ENCODE measurements at places on chromosomes 16 and 17.

GRCh38 chr16:74637742-74638453 lies 28.8 kb downstream of the RFWD3 start:
- H3K27me3 ChIP-seq = no peaks in the 10 kb centered on the region
- H3K4me3 ChIP-seq = no peak overlapping the region
- no peak for DNase-seq
- no peaks in the 10 kb centered on the region for H3K4me1 ChIP-seq
- no peak overlapping the region for H3K27ac ChIP-seq

GRCh38 chr16:2147981-2148671 lies at the start of gene RAB26:
RAB26 (plus strand) TSS chr16:2148625; CDS start chr16:2148784, 159 bp downstream.
- peak within 1 kb of the TSS; percentile 61 for H3K27ac ChIP-seq
- peaks cover 13% of the 10 kb centered on the region for H3K36me3 ChIP-seq
- H3K4me1 ChIP-seq = peaks cover 25% of the 10 kb centered on the region
- H3K4me3 ChIP-seq = no peak within 1 kb of the TSS
- no peaks in the 10 kb centered on the region for H3K27me3 ChIP-seq

- no peak overlapping the region for H3K4me3 ChIP-seq
- no peak for DNase-seq
- H3K27ac ChIP-seq = no peak overlapping the region
- peaks cover 19% of the 10 kb centered on the region for H3K36me3 ChIP-seq
Observed at GRCh38 chr17:47829870-47830269, 1.5 kb downstream of the MRPL10 start.

- H3K27me3 ChIP-seq = peaks cover 3% of the 10 kb centered on the region
- H3K27ac ChIP-seq = no peak overlapping the region
- no peaks in the 10 kb centered on the region for H3K36me3 ChIP-seq
- no peaks in the 10 kb centered on the region for H3K4me1 ChIP-seq
- H3K4me3 ChIP-seq = no peak overlapping the region
- no peak for DNase-seq
Observed at GRCh38 chr16:51120730-51121347, 30.2 kb downstream of the SALL1 start.

GRCh38 chr17:66835476-66835875 lies 559 bp downstream of the CACNG5 start:
- no peak for DNase-seq
- H3K27ac ChIP-seq = no peak overlapping the region
- H3K4me3 ChIP-seq = no peak overlapping the region
- peaks cover 30% of the 10 kb centered on the region for H3K27me3 ChIP-seq

DNA sequence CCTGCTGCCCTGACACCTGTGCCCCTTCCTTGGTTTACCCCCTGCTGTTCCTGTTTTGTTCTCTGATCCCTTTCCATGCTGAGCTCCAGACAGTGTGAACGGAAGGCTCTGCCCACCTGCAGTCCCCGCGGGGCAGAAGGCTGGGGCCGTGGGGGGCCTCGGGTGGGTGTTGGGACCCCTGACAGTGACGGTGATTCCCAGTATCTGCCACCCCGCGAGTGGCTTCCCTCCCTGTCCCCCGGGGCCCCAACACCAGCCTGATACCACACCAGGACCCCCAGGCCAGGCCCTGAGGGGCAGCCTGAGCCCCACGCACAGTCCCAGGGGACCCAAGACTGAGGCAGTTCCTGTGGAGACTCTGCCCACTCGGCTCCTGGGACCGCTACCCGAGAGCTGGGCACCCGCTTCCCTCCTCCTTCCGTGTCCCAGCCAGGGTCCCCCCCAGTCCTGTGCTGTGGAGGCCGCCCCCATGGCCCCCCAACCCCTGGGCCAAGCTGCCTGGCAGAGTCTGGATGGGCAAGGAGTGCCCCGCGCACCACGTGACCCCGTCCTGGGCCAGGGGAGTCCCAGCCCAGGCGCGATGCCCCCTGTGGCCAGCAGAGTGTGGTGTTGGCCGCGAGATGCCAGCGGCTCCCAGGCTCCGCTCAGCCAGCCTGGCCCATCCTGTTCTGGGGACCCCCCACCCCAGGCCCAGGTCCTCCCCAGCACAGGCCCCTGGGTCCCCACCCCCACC lies 10.0 kb upstream of the C1QTNF8 start:
- H3K27me3 ChIP-seq = peaks cover 33% of the 10 kb centered on the region
- H3K36me3 ChIP-seq = no peaks in the 10 kb centered on the region
- H3K27ac ChIP-seq = no peak overlapping the region
- peaks cover 5% of the 10 kb centered on the region for H3K4me1 ChIP-seq

GRCh38 chr17:56694825-56695224 lies 101.3 kb downstream of the NOG start:
- no peak overlapping the region for H3K27ac ChIP-seq
- H3K27me3 ChIP-seq = no peaks in the 10 kb centered on the region
- H3K36me3 ChIP-seq = no peaks in the 10 kb centered on the region
- no peak overlapping the region for H3K4me3 ChIP-seq

DNA sequence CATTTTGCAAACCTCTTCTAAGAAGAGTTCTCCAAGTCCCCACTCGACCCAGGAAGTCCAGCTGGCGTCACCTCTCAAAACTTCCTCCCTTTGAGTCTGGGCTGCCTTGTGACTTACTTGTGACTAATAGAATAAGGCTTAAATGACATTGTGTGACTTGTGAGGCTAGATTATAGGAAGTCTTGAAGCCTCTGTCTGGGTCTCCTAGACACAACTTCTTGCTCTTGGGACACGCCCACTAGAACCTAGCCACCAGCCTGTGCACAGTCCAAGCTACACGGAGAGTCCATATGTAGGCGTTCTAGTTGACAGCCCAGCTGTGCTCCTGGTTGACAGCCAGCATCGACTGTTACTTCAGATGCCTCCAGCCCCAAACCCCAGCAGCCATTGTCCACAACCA lies 66.7 kb upstream of the TANC2 start:
- H3K36me3 ChIP-seq = no peaks in the 10 kb centered on the region
- H3K27me3 ChIP-seq = no peaks in the 10 kb centered on the region
- H3K4me3 ChIP-seq = no peak overlapping the region
- DNase-seq = no peak

DNA sequence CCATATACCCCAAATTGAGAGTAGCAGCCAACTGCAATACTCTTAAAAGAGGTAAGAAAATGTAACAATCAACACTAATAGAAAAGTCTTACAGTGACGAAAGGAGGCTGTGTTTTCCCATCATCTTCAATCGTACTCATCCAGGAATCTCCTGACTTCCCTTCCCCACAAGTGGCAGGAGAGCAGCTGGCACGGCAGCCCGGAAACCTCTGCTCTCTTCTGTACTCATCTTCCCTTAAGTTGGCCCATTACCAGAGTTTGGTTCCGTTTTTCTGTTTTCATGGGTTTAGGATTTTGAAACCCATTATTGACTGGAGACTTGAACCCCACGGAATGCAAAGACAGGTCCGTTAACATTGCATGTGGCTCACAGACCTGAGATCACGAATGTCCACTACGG lies 11.7 kb upstream of the CD300H start:
- no peaks in the 10 kb centered on the region for H3K36me3 ChIP-seq
- DNase-seq = no peak
- H3K4me1 ChIP-seq = no peaks in the 10 kb centered on the region
- H3K4me3 ChIP-seq = no peak overlapping the region

Data from lung (tissue), 17 donors.